ENCODE measurements at places on chromosomes 13 and 19.

GRCh38 chr13:110872768-110873638, 41.9 kb downstream of the ANKRD10 start:
- DNase-seq = no peak

DNA sequence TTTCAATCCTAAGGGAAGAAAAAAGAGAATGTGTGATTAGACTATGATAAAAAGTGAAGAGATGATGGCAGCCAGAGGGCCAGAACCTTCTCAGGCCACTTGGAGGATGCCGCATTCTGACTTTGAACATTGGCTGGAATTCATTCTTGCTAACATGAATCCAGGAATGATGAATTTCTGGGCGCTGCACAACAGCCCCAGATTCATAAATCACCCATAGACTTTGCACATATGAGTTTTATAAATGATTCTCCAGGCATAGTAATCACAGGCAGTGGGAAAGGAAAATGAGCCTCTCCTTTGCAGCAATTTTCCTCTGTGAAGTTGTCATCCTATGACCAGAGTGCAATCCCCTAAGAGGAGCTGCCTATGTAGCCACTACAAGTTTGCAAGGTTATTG, 555.4 kb downstream of the KCTD12 start:
- no peak for DNase-seq

- no peak for DNase-seq
Observed at GRCh38 chr13:112137144-112137543, 70.2 kb downstream of the SOX1 start.

GRCh38 chr19:40088299-40089047, 2.3 kb downstream of the ZNF780A start:
- no peak for DNase-seq

- no peak for DNase-seq
Observed at GRCh38 chr19:6533746-6534418, 3.1 kb downstream of the TNFSF9 start.

DNA sequence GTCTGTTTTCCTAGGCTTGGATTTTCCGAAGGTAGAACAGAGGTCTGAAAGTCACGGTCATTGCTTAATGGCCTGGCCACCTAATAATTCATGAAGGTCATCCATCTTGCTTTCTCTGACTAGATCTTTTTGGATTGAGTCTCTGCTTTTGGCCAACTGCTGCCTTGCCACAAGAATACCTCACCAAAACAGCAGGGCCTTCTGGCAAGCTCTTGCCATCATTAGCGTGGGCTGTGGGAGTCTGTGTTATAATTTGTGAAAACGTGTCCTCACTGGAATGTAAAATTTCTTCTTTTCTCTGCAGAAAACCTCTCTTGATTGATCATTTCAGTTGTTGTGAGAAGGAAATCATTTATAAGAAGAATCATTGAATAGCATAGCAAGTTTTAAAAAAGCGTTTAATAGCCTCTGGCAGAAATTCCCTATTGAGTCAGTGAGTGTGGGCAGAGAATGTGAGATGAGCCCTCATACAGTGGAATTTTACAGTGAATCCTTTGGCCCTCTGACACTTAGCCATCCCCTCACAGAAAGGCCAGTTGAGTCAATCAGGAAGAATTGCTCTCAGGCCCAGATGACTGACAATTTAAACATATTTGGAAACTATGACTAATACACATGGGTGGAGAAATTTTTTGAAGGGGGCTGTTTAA, 43.2 kb upstream of the ERICH6B start:
- peak; percentile 42 for DNase-seq

GRCh38 chr19:23788411-23788810, 29.7 kb upstream of the ZNF681 start:
- DNase-seq = no peak

DNA sequence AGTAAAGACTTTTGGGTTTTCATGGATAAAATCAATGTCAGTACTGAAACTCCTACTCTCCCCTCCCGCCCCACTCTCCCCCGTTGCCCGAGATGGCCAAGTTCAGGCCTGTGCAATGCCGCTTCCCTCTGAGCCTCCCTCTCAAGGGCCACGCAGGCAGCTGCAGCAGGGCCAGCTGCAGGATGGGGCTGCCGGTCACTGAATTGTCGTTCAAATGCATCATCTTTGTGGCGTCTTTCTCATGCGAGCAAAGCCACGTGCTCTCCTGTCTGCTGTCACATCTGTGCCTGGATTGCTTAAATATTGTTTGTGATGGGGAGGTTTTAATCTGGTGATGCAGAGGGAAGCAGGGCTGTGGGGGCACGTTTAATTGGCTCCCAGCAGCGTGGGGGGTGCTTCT, 26.6 kb downstream of the SHISA2 start:
- no peak for DNase-seq

DNA sequence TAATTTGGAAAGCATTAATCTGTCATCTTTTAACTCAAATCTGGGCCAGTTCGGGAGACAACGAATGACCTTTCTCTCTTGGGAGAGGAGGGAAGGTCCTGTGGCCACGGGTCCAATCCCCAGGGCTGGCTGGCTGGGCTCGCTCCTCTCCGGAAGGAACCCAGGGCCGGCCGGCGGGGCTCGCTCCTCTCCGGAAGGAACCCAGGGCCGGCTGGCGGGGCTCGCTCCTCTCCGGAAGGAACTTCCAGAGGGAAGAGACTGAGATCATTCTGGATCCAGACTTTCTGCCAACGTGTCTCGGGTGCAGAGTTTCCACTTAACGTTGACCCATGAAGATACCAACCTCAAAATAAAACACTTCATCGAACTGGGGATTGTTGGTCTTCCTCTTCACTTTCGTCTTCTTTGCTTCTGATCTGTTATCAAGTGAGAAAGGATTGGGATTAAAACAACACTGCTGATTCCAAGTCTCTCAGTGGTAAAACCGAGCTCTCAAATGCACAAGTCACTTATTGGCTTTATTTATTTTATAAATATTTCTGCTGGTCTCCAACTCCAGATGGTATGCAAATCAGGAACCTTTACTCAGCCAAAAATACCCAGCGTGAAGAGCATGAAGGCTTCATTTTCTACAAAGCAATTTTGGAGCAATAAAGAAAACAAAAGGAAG, 53.3 kb upstream of the C13orf46 start:
- DNase-seq = no peak

DNA sequence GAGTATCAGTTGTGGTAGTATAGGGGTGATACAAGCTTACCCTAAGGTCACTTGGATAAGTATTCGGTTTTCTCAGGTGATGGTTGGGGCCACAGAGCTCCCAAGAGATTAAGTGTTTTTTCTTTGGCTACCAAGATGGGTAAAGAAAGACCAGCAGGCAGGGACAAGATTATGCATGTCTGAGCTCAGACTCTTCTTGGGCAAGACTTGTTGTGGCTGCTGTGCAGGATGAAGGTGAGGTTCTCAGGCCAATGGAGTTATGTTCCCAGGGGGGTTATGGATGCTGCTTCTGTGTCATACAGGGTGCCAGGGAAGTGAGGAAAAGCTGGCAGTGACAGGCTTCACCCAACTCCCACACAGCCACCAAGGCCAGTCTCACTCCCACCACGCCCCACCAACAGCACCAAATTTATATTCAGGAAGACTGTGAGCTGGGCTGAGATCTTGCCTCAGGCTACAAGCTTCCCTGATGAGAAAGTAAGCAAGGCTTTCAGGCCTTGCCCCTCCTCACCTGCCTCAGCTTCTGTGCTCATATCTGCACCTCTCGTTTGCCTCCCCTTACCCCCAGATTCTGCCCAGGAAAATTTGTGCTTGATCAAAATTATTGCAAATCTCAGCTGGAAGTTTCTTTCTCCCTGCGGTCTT, 511.8 kb upstream of the SLITRK1 start:
- DNase-seq = no peak

DNA sequence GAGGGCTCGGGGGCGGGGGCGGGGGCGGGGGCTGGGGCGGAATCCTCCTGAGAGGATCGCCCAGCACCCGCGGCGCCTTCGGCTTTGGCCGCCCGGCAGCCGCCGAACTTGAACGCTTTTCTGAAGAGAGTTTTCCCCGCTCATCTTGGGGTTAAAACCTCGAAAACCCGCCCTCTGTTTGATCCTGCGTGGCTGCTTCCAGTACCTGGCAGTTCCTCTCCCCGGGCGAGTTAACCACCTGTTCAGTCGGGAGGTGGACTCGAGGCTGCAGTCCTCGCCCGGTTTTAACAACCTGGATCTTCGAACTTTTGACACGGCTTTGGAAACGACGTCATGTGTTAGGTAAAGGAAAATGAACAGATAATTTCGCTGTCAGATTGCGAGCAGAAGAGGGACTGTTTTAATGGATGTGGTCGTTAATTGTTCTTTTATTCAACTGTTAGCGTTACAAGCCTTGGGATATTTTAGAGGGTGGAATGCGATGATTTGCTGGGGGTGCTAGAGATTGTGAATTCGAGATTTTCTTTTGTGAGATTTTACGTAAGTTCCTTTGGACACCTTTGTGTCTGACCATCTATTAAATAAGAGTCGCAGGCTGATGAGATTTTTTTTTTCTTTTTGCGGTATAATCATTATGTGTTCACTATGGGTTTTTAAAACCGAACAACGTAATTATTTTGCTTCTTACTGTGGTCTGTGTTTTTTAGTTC, 1.0 kb downstream of the FNDC3A start:
- no peak for DNase-seq

- DNase-seq = no peak
Observed at GRCh38 chr13:66264971-66265370, 965.2 kb downstream of the PCDH9 start.

GRCh38 chr19:15508035-15508710, at the start of gene CYP4F22:
Gene CYP4F22, plus strand, starts transcription at chr19:15508525. Its CDS starts 16,812 bp downstream, at chr19:15525337.
- DNase-seq = no peak

GRCh38 chr13:112441226-112441625, 65.1 kb downstream of the SPACA7 start:
- DNase-seq = no peak

DNA sequence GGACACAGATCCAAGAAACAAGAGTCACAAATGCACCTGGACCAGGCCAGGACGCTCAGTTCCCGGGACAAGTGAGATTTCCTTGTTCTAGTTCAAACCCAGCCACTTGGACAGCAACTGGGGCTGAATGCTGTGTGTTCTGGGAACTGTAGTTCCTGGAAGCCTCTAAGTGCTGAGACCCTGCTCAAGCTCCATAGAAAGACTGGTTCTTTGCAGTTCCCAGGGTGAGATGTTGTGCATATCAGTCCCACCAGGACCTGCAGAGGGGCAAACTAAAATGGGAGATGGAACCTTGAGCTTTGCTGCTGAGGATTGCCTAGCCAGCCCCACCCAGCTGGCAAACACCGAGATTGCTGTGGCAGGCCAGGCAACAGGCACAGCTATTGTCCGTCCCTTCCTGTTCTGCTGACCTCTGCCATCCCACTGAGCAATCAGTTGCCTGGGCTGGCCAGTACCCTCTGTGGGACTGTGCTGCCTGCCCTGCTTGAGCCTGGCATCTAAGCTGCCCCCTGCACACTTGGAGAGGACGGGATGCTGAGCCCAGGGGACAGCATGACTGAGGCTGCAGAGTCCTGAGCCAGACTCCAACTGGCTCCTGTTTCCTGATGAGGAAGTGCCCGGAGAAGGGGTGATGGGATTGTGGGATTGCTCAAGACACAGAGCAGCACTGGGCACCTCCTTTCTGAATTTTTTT, 1.4 kb upstream of the GIPC1 start:
- DNase-seq = no peak

GRCh38 chr19:15184776-15185175, 16.0 kb downstream of the NOTCH3 start:
- DNase-seq = no peak

DNA sequence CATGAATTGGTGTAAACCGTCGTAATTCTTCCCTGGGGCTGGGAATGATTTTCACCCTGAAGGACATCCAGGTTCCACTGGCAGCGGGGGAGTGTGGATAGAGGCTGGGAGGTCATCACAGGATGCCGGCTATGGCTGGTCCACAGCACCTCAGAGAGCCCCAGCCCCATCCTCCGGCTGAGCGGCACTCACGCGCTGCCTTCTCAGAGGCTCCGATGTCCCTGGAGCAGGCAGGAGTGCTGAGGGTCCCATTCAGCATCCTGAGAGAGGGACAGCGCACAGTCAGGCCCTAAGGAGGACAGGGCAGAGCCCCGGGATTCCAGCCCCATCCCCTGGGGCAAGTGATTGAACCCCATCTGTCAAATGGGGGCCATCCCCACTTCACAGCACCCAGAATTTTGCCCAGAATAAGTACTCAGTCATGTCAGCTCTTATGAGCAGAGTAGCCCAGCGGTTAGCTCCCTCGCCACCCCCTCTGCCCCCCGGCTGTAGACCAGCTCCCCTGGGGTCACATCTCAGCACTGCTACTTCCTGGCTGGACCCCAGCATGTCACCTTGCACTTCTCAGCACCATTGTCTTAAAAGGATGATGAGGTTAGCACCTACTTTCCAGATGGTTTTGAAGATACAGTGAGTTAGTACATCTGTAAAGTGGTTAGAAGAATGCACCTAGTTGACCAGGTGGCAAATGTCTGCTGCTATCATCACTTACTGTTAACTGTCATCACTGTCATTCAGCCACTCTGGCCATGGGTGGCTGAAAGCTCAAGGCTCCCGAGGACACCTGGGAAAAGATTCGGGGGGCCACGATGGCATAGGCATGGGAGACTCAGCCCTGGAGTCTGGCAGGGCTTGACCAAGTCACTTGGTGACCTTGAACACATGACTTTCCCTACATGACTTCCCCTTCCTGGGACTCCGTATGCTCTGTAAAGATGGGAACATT, 11.9 kb downstream of the GRAMD1A start:
- DNase-seq = no peak

- DNase-seq = no peak
Observed at GRCh38 chr13:91647361-91647990, 249.1 kb downstream of the GPC5 start.

GRCh38 chr13:89457977-89458376, 1786.8 kb downstream of the SLITRK5 start:
- DNase-seq = no peak

- DNase-seq = no peak
Observed at GRCh38 chr19:17235300-17235970, 9.4 kb downstream of the OCEL1 start.

DNA sequence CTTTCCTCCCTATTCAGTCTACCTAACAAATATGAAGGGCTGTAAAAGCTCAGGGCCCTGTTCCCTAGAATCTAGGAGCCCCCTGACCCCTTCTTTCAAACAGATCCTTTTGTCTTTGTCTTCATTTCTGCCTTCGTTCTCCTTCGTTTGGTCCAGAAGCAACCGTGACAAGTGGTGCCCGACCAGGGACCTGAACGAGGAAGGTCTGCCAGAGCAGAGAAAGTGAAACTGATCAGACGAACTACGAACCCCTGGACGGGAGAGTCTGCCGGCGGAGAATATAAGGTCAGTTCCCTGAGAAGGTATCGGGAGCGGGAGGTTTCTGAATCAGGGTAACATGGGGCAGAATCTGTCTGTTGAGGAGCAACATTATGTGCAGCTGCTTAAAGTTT, 751 bp downstream of the ERVK3-1 start:
- DNase-seq = no peak
